ENCODE measurements at places on chromosomes 5 and 9. TPM values are rescaled to one million over a fixed set of nuclear protein-coding genes. Genes with fewer than 3 reads are reported as not detected.

- DNase-seq: no peak
These were observed 131.8 kb upstream of the GABRP start for GRCh38 chr5:170651604-170652277.

GRCh38 chr5:2591777-2592453 is 159.6 kb downstream of the IRX2 start:
- no peak for DNase-seq

The PCDHGA3 gene
- 4.0 TPM for total RNA-seq

- peak; percentile 32 for DNase-seq
These were observed 7.4 kb downstream of the EEIG1 start for GRCh38 chr9:127973169-127974000.

GRCh38 chr5:157900644-157901043 is 41.7 kb upstream of the CLINT1 start:
- DNase-seq: no peak

- DNase-seq: no peak
These were observed 21.0 kb downstream of the CAMSAP1 start for GRCh38 chr9:135886147-135886981.

Data from kidney (tissue), 22 donors.